Activated CD4-positive, alpha-beta T cell treated with anti-CD3 and anti-CD28 coated beads, Interleukin-2, amount 50 U/mL, for 1 hour (primary cell): ENCODE measurements at places on chromosomes 13 and 19.

DNA sequence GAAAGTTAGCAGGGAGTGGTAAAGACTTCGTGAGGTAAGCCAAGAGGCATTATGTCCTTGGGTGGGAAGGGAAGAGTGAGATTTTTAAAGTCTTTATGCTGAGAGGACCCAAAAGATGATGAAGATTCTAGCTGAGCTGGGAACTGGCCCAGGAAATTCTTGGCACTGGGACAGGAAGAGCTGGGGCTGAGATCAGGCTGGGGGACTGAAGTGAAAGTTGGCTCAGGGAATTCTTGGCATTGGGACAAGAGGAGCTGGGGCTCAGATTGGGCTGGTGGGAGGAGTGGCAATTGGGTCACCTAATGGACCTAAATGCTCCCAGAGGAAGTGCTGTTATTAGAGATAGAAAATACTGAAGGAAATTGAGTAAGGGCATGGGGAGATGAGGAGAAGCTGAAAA is 8.8 kb downstream of the SCEL start:
- no peak for DNase-seq

GRCh38 chr13:23469951-23470421 is 36.5 kb upstream of the SACS start:
- DNase-seq, result no peak

DNA sequence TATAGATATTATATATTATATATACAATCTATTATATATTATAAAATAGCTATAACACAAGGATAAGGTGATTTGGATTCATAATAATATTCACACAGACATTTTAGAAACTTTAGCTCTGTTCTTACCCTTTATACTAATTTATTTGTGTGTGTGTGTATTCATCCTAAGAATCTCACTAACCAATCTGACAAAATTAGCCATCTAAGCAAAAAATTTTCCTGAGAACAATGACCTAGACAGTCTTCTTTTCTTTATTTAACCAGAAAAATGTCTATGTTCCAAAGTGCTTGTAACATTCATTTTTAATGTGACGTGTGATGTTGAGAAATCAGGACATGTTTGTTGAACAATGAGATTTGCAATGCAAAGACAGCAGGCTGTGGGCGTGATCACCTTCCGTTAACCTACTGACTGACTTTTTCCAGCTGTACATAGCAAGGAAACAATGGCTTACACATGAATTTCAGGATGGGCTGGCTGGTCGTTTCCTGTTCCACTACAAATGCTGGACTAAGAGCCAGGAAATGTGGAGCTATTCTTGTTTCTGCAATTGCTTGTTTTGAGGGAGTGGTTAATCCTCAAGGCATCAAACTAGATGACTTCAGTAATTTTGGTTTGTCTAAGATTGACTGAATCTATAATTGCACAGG is 634.6 kb upstream of the ARGLU1 start:
- no peak for DNase-seq

- no peak for DNase-seq
These were observed 13.1 kb upstream of the ADPRHL1 start for GRCh38 chr13:113466383-113466782.

DNA sequence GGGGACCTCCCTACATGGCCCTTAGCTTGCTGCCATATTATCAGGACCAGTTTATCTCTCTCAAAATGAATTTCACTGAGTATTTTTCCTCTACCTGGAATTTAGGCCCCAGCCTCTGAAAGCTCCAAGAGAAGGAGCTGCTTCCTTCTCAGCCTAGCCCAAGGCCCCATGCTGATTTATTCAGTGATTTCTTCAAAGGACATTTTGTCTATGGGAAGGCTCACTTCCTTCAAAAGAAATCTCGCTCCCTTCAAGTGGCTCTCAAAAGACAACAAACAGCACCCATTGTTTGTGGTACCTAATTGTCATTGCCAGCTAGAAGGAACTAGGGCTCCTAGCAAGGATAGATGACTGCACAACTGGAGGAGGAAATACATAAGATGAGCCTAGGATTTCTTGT is 172.4 kb downstream of the SLC7A1 start:
- no peak for DNase-seq

GRCh38 chr19:18274781-18275356 is 617 bp upstream of the IQCN start:
- DNase-seq, result no peak

GRCh38 chr19:1828279-1829238 is 16.5 kb upstream of the ATP8B3 start:
- no peak for DNase-seq

DNA sequence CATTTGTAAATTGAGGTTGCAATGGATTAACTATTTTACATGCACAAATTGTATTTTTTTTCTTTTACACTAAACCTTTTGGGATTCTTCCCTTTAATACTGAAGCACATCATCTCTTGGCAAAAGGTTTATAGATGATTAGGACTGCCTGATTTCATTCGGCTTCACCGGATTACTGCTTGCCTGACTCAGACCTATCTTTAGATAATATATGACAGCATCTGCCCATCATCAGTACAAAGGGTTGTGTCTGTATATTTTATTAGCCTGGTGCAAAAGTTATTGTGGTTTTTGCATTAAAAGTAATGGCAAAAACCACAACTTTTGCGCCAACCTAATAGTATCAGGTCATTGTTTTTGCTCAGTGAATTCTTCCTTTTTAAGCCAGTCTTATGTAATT is 316.2 kb upstream of the HTR2A start:
- DNase-seq, result no peak

DNA sequence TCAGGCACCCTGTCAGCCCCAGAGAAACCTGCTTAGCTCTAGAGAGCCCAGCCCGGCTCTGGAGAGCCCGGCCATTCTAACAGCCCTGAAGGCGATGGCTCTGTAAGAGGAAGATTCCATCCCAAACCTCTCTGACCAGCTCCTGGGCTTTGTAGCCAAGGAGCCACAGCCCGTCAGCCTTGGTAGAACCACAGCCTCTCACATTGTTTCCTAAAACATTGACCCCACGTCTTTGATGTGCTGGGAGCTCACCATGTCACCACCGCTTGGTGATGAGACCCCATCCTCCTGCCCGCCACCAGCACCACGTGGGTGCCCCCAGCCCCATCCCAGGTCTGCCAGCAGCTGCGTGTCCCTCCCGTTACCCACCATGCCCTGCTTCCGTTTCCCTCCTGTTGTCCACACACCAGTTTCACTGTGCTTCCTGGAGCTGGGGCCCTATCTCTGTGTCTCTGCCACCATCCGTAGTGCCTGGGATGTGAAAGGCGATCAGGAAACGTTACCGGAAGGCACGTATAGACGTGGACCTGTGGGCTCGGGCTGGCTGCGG is 94.2 kb upstream of the MCF2L start:
- DNase-seq, result no peak
